Endothelial cell (in vitro differentiated cells): ENCODE measurements at places on chromosomes 5 and 9. TPM values are rescaled to one million over a fixed set of nuclear protein-coding genes. Genes with fewer than 3 reads are reported as not detected.

The TRAF2 gene
- 21.7 TPM for total RNA-seq

The ELAVL2 gene
- 10.3 TPM for total RNA-seq

The BTNL8 gene
- 0.59 TPM for total RNA-seq

DNA sequence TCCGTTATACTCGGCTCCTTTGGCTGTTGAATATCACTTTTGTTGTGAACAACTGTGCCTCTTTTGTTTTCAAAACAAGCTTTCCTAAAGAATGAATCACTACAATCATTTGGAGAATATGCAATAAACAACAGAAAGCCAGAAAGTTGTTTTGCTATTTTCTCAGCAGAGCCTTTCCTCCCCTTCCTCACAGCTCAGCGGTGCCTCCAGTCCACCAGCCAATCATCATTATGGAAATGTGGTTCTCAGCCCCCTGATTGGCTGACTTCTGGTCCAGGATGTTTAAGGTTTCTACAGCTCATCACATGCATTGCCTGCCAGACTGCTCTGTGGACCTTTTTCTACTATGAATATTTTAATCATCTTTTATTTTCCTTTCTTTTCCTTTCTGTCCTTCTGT, 9.1 kb upstream of the ZNF608 start:
- DNase-seq, result no peak
- no peak overlapping the region for H3K27ac ChIP-seq
- H3K27me3 ChIP-seq, result no peaks in the 10 kb centered on the region
- no peaks in the 10 kb centered on the region for H3K36me3 ChIP-seq
